ENCODE measurements at places on chromosomes 5 and 9.

GRCh38 chr5:2607598-2607997 lies 143.9 kb downstream of the IRX2 start:
- DNase-seq: no peak

GRCh38 chr5:156051972-156052371 lies 275.0 kb upstream of the SGCD start:
- no peak for DNase-seq

DNA sequence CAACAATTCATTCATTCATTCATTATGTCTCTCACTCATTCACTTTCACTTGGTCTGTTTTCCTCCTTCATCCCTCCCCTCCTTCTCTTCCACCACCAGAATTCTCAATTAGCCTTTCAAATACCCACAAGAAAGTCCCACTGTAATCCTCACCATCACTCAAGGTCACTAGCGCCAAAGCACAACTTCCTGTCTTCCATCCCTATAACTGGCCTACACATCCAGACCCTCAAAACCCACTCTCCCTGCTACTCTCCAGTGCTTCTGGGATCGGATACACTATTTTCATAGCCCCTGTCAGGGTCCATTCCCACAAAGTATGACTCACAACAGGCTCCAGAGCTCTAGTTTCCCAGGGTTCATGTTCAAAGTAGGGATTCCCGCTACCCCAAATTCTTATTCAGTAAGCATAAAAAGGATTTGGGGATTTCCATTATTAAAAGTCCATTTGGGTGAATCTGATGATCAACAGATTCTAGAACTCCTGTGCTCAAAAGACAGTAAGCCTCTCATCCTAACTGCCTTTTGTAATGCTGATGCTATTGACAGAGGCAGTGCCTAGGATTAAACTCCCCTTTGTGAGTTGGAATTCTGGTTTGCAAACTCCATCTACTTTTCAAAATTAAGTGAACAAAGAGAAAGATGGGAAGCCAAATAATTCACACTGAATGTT lies 250.9 kb downstream of the SEMA5A start:
- DNase-seq: no peak

GRCh38 chr9:83584995-83585394 lies 37.9 kb upstream of the IDNK start:
- DNase-seq: no peak

- no peak for DNase-seq
These were observed 20.8 kb upstream of the MATR3 start for GRCh38 chr5:139272471-139273321.

GRCh38 chr9:127921557-127922120 lies 4.8 kb upstream of the ST6GALNAC4 start:
- DNase-seq: peak; percentile 39

DNA sequence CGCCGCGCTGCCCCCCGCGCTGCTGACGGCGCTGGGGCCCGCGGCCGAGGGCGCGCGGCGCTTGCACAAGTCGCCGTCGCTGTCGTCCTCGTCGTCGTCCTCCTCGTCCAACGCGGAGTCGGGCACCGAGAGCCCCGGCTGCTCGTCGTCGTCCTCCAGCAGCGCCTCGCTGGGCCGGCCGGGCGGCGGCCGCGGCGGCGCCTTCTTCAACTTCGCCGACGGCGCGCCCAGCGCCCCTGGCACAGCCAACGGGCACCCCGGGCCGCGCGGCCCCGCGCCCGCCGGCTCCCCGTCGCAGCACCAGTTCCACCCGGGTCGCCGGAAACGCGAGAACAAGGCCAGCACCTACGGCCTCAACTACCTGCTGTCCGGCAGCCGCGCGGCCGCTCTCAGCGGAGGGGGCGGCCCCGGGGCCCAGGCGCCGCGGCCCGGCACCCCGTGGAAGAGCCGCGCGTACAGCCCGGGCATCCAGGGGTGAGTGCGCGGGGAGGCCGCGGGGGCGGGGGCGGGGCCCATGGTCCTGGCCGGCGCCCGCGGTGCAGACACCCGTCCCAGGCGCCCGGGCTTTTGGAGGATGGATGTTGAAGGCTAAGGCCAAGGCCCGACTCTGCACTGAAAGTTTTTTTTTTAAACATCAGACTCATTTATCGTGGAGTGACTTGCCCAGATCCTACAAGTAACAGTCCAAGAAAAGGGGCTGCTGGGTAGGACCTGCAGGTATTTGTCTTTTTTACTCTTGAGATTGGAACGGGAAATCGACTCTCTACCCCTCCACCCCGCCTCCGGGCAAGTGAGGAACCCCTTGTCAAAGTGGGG lies 1.2 kb downstream of the TENT4A start:
- DNase-seq: no peak

- DNase-seq: no peak
These were observed 78.9 kb downstream of the SEMA4D start for GRCh38 chr9:89418882-89419640.

DNA sequence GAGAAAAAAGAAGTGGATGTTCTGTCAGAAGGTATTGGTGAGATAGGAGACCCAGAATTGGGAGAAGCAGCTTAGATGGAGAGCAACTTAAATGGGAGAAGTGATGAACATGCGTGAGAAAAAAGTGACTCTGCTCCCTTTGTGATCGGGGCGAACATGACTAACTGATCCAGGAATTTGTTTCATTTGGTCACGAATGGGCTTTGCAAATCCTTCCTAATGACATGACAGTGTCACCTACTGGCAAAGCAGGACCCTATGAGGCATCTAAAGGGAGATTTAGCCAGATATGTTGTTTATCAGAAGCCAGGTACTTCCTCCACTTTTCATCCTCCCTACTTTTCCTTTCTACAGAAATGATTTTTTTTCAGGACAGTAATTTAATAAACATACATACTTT lies 787.4 kb upstream of the RGMB start:
- no peak for DNase-seq

DNA sequence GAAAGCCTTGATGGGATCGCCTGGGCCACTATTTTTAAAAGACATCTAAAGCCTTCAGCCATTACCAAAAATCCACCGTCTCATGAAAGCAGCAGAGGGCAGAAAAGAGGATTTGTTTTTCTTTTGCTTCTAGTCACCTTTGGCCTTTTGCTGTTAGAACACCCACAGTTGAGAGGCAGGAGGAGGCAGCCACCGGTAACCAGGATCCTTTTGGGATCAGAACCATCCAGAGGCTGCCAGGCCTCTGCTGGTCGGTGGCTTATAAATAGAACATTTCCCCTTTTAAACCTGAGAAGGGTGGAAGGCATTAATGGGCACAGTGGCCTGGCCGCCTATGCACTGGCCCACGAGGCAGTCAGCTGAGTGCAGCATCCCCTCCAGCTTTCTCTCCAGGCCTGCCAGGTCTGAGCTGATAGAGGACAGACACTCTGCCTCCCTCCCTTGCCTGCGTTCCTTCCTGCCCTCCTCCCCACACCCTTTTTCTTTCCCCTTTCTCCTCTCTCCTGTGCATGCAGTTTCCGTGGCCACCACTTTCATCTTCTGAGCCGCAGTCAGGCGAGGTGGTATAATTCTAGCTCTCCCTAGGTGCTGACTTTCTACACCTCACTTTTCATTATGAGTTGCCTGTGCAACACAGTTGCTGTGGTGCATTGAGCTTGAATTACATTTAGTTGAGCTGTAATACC lies 253.4 kb downstream of the ARHGAP26 start:
- peak; percentile 60 for DNase-seq

DNA sequence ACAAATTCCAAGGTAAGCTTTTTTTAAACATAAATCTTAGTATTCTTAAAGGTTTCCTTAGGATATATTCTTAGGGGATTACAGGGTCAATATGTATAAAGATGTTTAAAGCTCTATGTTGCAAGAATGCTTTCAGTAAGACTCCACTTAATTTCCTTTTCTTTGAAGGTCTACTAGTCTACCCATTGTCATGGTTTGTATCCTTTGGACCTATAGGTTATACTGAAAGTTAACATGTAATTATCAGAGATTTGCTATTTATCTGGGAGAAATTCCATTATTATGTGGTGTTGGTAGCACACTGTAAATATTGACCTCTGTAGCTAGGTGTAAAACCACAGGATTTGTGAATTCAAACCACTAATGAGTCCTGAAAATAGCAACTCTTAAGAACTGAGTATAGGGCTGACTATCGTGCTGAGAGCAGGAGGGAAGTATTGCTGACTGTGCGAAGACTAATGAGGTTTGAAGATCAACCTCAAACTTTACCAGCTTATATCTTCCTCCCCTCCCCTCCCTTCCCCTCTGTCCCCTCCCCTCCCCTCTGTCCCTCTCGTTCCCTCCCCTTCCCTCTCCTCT lies 85.6 kb downstream of the GADD45G start:
- no peak for DNase-seq

DNA sequence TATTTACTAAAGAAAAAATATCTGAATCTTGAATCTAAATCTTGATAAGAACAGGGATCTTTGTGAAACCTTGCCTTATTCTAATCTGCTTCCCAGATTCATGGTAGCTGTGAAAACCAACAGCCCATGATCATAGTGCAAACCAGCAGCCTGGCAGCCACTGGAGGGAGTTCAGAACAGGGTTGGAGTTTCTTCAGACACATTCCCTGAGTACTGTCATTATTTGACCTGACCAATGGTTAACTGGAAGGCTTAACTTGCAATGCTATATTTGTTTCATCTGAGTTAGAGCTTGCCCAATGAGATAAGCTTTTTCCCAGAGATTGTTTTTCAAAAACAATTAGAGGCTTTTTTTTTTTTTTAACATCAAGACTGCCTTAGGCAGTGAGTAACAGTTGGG lies 47.8 kb downstream of the LOX start:
- DNase-seq: no peak

- no peak for DNase-seq
These were observed 445.9 kb downstream of the CHSY3 start for GRCh38 chr5:130350131-130350530.

GRCh38 chr5:54309691-54310432 lies 511 bp downstream of the ARL15 start:
- DNase-seq: peak; percentile 42

GRCh38 chr9:128898382-128898781 lies 16.4 kb downstream of the LRRC8A start:
- no peak for DNase-seq

- DNase-seq: no peak
These were observed 24.0 kb downstream of the HNRNPK start for GRCh38 chr9:83956086-83956435.

DNA sequence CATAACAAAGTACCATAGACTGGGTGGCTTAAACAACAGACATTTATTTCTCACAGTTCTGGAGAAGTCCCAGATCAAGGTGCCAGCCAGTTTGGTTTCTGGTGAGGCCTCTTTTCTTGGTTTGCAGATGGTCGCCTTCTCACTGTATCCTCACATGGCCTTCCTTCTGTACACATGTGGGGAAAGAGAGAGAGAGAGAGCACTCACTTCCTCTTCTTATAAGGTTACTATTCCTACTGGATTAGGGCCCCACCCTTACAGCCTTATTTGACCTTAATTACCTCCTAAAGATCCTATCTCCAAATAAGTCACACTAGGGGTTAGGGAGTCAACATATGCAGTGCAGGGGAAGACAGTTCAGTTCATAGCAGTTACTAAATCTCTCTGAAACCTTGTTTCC lies 205.6 kb upstream of the GDNF start:
- DNase-seq: no peak

DNA sequence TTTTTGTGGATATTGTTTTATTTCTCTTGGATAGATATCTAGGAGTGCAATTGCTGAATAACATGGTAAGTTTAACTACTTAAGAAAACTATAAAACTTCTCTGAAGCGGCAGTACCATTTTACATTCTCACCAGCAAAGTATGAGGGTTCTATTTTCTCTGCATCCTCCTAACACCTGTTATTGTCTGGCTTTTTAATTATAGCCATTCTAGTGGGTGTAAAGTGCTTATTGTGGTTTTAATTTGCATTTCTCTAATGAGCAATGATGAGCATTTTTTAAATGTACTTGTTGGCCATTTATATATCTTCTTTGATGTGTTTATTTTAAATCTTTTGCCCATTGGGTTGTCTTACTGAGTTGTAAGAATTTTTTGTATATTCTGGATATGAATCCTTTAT lies 28.7 kb downstream of the SMIM32 start:
- no peak for DNase-seq

- no peak for DNase-seq
These were observed 45.5 kb downstream of the GALNT12 start for GRCh38 chr9:98852961-98853360.

DNA sequence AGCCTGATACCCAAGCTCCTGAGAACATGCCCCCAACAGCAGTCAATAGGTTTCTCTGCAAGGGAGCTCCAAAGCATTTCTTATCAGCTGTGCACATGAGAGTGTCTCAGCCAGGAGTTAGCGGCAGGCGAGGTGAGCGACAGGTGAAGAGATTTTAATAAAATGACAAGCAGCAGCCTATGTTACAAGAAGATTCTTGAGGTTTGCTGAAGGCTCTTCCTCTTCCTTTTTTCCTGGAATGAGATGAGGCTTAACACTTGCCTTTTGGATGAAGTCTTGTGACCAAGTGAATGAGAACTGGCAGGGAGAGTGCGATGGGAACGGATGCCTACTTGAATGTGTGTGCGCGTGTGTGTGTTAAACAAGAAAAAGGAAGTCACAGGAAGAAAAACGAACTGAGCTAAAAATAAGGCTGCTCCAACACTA lies 76.1 kb downstream of the SHB start:
- DNase-seq: no peak

DNA sequence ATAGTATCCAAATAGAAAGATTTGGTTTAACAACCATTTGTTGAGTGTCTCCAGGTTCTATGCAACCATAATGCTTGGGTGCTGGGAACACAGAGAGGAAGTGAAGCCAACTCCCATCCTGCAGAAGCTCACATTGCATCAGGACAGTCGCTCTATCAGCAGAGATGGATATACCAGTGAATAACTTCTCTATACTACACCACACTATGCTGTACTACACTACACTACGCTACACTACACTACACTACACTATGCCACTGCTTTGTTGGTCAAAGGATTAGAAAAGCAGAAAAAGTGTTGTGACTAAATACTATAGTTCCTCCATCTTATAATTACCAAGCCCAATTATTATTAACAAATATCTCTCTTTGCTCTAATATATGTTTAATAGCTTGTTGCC lies 89.2 kb upstream of the PRRC1 start:
- DNase-seq: no peak

DNA sequence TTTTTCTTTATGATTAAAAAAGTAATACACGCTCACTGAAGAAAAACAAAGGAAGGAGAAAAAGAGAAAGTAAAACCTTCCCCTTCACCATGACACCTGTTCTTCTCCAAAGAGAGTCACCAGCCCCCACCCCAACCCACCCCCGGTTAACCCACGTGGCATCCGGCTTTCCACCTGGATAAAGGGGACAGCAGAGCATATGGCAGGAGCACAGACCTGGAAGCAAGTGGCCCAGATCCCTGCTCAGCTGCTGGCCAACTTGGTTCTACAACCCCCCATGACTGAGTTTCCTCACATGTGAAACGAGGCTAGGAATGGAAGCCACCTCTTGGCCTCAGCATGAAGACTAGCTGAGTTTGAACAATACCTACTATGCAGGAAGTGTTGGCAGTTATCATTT lies 5.1 kb downstream of the CCDC180 start:
- no peak for DNase-seq

GRCh38 chr5:176790941-176791340 lies 19.4 kb upstream of the UNC5A start:
- no peak for DNase-seq

GRCh38 chr5:124538931-124539330 lies 207.5 kb downstream of the ZNF608 start:
- DNase-seq: no peak
